ENCODE measurements at places on chromosomes 2 and 18.

DNA sequence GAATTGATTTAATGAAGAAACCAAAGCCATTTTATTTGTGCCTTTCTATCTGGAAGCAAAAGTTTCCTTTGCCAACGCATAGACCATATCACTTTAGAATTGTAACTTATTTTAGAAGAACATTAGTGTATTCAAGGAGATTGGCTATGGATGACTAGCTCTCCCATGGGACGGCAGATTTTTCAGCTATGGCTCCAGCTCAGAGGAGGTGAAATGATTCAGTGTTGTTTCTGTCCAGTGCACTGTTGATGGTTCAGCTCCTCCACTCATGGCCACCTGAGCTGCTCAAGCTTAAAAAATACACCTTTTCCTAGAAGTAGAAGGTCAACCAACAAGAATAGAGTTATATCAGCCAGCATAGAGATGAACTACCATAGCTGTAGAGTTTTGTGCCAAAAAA is 1597.5 kb upstream of the PIK3C3 start:
- no peak for DNase-seq

GRCh38 chr2:227256605-227257004 is 68.4 kb upstream of the MFF start:
- no peak for DNase-seq

- no peak for DNase-seq
These were observed 15.2 kb downstream of the LANCL1 start for GRCh38 chr2:210461401-210461800.

DNA sequence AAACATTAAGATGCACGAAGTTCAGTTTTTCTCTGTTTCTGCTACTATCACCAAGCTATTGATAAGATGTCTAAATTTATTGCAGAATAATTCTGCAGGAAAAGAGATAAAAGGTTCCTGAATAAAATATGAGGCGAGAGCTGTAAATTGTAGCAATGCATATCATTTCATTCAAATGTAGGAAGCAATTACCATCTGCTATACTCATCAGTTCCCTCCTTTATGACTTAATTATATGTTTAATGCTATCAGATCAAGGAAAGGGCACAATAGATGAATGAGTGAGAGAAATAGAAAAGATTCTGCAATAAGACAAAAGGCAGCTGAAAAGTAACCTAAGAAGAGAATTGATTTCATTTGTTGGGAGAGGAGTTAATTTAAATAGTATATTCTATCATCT is 108.2 kb upstream of the GALNT5 start:
- DNase-seq: no peak

GRCh38 chr2:17430326-17430725 is 87.9 kb downstream of the RAD51AP2 start:
- no peak for DNase-seq

GRCh38 chr2:41321351-41321750 is 726.5 kb upstream of the PKDCC start:
- no peak for DNase-seq

GRCh38 chr2:47771211-47771610 is 11.7 kb upstream of the MSH6 start:
- peak; percentile 71 for DNase-seq

DNA sequence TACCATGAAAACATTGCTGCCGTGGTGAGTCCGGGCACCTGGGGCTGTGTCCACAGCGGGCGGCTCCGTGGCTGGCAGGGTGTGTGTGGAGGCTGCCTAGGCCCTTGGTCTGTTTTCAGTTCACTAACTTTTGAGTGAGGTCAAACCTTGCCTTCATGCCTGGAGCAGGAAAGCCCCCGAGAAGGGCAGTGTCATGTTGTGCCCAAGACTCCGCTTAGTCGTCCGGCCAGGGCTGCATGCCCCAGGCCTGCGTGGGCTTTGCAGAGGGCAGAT is 24.1 kb downstream of the MAL start:
- no peak for DNase-seq

DNA sequence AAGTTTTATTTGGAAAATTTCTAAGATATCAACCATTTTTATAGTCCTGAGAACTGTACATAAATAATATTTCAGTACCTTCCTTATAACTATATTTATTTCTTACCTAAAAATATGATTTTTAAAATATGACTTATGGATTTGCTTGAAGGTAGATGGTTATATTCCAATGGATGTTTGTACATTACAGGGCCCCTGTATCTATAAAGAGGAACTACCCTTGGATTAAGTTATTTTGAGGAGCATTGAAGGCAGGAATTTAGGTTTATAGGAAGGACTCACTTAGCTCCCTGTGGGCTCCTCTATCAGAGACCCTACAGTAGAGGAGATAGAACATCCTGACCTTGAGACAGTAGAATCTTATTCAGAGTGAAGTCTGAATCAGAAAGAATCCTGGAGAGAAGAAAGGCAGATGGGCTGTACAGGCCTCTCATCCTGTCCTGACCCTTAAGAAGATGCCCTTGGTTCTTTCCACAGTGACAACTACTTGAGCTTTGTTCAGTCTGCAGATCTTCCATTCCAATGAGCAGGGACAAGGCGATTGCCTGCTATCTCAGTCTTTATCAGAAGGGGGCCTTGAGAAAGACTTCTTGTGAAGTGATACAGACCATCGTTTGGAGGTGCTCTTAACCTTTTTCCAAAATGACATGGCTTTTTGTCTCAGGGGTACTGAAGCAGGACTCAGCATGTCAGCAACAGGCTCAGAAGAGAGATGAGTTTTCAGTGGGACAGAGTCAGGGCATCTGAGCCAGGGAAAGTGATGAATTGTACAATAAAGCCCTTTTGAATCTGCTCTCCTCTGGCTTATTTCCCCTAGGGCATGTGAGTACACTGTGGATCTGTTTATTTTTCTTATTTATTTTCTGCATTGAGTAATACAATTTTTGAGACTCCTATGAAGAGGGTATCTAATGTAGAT is 20.9 kb downstream of the OXER1 start:
- DNase-seq: no peak

- DNase-seq: no peak
These were observed 126.6 kb upstream of the PPP1CB start for GRCh38 chr2:28624793-28625701.

- no peak for DNase-seq
These were observed 470.8 kb downstream of the RIT2 start for GRCh38 chr18:42644729-42645131.

DNA sequence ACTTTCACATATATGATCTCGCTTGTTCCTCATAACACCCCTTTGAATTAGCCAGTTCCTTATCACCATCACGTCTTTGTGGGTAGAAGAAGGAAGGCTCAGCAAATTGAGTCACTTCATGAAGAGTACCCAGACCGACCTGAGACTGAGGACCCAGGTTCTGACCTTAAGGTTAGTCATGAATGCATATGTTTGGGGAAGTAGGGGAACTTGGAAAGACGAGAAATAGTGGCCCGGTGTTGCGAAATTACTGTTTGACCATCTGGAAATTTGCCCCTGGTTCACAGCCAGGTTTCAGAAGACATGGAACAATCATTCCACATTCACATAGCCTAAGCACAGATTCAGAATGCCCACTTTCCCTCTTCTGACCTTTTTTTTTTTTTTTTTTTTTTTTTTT is 59.8 kb downstream of the MEIS1 start:
- DNase-seq: peak; percentile 57

DNA sequence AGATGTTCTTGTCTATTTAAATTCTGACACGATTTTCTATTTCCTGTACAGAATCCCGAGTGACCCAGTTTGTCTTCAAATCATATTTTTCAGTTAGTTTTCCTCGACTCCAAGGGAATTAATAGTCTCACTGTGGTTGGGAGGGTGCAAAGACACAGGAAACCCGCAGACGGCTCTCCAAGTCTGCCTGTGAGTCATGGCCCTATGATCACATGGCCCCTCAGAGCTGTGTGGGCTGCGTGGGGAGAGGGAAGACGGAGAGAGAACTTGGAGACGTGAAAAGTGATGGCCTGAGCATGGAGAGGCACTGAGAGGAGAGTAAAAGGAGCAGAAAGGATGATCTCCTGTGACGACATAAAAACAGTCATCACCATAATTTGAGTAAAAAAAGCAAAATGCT is 989.9 kb downstream of the DCDC2C start:
- DNase-seq: no peak

- DNase-seq: no peak
These were observed 281.4 kb downstream of the PAX3 start for GRCh38 chr2:222017252-222017850.

GRCh38 chr18:58344861-58345463 is 283.9 kb downstream of the ALPK2 start:
- DNase-seq: no peak

GRCh38 chr18:67590571-67591141 is 74.1 kb upstream of the DSEL start:
- DNase-seq: no peak

DNA sequence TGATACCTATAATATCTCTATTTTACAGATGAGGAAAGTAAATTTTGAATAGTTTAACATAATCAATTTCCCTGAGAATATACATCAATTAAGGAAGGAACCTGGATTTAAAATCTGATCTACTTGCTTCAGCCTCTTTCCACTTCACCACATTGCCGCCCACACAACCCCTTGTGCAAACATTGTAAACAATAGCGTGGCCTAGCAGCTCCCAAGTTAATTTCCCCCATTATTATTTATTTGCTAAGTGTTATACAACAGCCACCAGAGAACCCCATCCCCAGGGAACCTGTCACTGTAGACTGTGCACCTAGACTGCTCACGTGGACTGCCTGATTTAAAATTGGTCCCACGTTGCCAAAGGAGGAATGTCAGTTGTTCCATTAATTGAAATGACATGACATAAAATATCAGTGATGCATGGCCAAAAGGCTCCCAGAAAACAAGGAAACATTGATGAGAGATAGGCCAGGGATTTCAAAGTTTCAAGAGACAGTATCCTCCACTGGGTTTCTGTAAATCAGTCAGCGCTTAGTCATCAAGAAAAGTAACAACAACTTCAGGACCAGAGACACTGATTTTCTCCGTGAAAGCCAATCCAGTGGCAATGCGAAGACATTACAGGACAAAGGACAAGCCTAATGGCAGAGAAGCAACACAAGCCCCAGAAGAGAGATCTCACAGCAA is 41.3 kb downstream of the SCG2 start:
- peak; percentile 42 for DNase-seq

- DNase-seq: no peak
These were observed 86.7 kb upstream of the THUMPD2 start for GRCh38 chr2:39865751-39866150.

DNA sequence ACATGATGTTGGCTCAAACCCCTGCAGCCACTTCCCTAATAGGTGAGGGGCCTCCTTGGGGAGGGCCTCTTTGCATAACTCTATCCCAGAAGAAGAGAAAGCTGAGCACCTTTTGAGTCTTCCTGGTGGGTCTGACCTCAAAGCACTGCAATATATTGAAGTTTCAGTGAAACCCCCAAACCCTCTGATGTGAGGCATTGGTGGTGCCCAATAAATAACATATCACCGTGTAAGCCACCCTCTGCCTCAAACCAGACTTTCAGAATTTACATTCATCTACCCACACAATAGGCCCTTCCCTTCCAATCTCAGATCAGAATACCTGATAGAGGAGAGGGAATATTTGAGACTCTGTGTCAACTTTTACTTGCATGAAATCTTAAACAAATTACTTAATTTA is 142.8 kb upstream of the STK17B start:
- no peak for DNase-seq

DNA sequence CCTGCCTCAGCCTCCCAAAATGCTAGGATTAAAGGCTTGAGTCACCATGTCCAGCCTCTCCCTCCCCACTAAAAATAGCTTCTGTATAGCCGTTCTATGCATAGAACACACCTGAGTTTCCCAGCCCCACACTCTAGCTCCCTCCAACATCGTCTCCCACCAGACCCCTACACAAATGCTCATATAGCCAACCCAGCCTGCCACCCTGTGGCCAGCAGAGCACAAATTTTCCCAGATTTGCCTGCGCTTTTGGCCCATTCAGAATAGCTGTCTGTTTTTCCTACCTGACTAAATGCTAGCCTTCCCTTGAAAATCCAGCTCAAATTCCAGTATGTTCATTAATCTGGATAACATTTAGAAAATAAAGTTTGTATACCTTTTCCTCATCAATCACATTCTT is 22.8 kb downstream of the TRABD2A start:
- no peak for DNase-seq

DNA sequence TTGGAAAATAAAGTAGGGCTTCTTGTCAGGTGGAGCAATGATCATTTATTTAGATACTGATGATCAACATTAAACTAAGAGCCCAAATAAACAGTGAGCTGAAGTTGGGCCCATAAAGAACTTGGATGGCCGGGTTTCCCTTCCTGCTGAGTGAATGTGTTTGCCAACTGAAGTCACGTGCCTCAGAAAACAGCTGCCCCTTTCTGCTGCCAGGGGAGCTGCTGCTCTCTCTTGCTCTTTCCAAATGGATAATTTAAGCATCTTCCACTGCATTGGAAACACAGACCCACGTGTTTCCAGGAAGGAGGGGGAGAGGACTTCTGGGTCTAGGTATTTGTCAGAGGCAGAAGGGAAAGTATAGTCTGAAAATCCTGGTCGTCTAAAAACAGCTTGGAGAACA is 22.9 kb upstream of the NCKAP5 start:
- no peak for DNase-seq

- no peak for DNase-seq
These were observed 6.2 kb upstream of the CCDC85A start for GRCh38 chr2:56177420-56178220.

DNA sequence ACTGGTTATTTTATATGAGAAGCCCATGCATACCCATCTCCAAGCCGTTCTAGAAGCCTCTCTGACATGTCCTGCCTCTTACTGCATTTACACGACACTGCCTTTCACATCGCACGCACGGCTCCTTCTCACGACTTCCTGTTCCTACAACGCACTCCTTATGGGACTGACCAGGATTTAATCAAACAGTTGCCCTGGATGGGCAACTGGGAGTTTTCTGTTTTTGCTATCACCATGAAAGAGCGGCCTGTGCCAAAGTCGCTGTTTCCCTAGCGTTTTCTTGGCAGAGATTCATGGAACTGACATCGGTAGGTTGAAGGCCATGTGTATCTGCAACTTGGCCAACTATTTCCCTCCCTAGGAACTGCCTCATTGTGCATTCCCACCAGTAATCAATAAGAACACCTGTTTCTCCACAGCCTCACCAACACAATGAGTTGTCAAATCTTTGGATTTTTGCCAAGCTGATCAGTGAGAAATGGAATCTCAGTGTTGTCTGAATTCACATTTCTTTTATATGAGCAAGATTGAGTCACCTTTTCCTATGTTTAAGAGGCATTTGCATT is 97.2 kb upstream of the OTOS start:
- DNase-seq: no peak

DNA sequence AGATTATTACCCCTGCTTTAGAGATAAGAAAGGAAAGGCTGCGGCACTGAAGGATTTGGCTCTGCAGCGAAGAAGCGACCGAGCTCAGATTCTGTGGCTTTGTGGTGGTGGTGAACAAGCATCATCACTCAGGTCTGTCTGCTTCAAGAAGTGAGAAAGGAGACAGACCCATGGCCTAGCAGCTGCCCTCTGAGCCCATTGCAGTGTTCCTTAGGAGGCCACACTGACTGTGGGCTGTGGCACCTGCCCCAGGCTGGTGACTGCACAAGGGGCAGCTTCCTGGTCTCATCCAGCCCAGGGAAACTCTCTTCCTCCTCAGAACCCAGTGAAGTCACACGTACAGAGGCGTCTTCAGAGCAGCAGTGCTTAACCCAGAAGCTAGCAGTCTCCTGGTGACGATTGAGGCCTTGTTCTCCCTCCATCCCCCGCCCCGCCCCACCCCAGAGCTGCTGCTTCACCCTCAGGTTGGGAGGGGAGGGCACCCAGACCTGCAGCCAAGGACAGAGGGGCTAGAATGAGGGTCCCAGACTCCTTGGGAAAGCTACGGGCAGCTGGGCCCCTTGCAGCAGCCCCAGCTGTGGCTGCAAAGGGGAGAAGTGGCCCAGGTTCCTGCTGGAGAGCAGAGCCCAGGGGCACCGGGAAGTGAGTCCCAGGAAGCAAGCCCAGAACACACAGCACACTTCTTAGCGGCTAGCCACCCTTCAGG is 22.2 kb downstream of the BIN1 start:
- peak; percentile 72 for DNase-seq

Measured in suppressor macrophage (primary cell).